ENCODE measurements at places on chromosomes 3 and 15.

- DNase-seq = no peak
These were observed 156.4 kb upstream of the PFN2 start for GRCh38 chr3:150127011-150127490.

GRCh38 chr3:195821403-195822130, 9.8 kb upstream of the MUC4 start:
- DNase-seq = no peak

DNA sequence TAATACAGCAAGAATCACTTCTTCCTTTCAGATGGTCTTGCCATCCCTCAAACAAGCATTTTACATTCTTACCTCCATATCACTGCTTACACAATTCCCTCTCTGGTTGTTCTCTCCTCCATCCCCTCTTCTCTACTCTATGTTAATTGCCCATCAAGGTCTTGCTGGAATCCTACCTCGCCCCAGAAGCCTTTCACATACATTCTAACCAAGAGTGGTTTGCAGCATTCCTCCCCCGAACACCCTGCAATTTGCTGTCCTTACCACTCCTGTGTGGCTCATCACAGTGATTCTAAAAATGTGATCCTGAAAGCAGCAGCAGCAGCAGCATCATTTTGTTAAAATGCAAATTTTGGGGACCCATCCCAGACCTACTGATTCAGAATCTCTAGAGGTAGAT, 30.6 kb downstream of the TNIK start:
- DNase-seq = no peak

GRCh38 chr15:90674476-90674875, 42.7 kb upstream of the BLM start:
- no peak for DNase-seq

DNA sequence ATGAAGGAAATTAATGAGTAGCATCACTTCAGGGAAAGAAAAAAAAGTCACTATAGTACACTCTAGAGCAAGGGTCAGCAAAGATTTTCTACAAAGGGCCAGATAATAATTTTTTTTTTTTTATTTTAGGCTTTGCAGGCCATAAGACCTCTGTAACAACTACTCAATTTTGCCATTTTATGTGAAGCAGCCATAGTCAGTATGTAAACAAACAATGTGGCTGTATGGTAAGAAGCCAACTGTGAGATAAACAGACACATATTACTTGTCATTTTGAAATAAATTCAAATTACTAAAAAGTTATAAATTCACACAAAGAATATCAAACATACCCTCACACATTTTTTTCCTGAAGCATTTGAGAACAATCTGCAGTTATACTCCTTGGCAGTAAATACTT, 40.6 kb downstream of the SCAPER start:
- no peak for DNase-seq

GRCh38 chr3:16496008-16496407, 17.5 kb downstream of the RFTN1 start:
- DNase-seq = no peak

DNA sequence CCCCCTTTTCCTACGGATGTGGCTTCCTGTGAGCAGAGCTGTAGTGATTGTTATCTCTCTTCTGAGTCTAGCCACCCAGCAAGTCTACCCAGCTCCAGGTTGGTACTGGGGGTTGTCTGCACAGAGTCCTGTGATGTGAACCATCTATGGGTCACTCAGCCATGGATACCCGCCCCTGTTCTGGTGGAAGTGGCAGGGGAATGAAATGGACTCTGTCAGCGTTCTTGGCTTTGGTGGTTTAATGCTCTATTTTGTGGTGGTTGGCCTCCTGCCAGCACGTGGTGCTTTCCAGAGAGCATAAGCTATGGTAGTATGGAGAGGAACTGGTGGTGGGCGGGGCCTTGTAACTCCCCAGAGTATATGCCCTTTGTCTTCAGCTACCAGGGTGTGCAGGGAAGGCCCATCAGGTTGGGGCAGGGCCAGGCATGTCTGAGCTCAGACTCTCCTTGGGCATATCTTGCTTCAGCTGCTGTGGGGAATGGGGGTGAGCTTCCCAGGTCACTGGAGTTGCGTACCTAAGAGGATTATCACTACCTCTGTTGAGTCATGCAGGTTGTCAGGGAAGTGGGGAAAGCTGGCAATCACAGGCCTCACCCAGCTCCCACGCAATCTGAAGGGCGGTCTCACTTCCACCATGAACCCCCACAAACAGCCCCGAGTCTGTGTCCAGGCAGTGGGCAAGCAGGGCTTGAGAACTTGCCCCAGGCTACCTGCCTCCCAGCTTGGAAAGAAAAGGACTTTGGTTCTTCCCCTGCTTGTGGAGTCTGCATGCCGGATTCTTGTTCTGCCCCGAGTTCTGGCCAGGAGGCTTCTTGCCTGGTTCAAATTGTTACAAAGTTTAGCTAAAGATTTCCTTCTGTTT, 9.0 kb upstream of the ADGRG7 start:
- no peak for DNase-seq

- DNase-seq = no peak
These were observed 183.8 kb upstream of the NR2F2 start for GRCh38 chr15:96146726-96147125.

DNA sequence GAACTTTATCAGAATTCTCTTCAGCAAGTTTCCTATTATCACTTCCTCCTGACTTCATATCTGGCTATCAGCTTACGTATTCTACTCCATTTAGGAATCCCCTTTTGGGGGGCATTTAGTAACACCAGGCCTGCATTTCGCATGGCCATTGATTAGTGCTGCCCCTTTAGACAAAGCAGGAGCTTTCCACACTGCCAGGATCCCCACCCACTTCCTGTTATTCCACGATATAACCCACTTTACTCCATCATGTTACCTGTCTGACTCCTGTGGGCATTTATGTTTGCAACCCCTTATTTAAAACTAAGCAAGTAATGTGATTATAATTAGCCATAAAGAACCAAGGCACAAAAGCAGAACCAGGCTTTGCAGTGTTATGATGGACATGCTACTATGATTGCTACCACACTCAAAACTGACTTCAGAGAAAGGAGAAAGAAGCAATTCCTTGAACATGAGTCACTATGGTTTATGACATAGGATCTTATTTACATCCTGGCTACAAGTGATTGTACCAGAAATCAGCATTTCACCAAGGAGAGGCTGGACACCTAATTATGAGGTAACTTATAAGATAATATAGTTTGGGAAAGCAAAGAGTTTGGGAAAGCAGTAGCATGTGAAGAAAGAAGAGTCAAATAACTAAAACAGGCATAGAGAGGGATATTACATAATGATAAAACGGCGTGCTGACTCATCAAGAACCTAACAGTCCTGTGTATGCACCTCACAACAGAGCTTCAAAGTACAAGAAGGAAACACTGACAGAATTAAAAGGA, 96.3 kb downstream of the IGSF11 start:
- no peak for DNase-seq

All from effector CD8-positive, alpha-beta T cell (primary cell).